Activated CD8-positive, alpha-beta memory T cell treated with anti-CD3 and anti-CD28 coated beads for 4 hours (primary cell): ENCODE measurements at places on chromosomes 5 and 9.

DNA sequence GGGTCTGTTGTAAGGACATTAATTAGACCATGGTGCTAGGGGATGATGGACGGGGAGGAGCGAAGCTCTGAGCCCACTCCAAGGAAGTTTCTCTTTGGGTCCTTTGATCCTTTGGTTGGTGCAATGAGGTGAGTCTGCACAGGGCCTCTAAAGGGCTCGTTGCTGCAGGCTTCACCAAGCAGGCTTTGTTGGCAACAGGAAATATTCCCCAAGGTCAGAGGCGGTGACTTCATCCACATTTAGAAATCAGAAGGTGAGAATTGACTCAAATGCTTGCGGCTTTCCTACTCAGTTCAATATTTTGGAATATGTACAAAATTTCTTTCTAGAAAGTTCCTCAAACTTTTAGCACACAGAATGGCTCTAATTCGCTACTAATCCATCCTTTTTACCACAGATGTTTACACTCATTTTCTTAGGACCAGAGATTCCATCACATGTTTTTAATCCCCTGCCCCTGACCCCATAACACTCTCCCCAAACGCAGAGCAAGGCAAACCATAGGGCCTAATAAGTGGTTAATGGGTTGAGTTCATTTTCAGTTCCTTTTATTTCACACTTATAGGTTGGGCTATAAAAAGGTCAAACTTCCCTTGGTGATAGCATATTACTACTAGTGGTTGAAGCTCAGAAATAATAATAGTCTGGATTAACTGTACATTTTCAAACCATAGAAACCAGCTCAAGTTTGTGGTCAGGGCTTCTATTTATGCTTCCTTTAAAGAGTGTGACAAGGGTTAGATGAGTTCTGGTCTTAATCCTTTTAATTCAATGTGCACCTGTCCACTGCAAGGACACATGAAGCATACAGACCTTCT, 37.3 kb upstream of the TMEM252 start:
- no peak for DNase-seq

DNA sequence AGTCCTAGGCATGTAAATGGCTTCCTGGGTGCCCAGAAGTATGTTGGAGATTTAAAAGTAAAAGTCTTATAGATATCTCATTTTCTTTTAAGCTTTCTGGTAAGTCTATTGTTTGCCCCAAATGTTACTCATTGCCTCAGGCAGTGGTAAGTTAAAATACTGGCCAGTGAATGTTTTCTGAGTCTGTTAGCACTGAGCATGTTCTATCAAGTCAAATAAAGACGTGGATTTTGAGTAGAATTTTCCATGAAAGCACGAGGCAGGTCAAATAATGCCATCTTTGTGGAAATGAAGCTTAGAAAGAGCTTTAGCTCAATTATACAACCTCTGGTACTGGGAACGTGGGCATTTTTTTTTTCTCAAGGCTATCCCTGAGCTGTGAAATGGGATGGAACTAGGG, 651.3 kb upstream of the ACO1 start:
- no peak for DNase-seq

DNA sequence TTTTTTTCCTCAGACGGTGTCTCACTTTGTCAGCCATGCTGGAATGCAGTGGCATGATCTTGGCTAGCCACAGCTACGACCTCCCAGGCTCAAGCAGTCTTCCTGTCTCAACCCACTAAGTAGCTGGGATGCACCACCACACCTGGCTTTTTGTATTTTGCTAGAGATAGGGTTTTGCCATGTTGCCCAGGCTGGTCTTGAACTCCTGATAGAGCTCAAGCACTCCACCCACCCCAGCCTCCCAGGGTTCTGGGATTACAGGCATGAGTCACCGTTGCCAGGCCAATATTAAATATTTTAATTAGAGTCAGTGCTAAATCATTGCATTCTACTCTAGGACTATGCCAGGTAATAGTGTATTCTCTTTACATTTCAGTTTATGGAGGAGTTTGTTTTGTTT, 41.5 kb downstream of the UBE2R2 start:
- no peak for DNase-seq

DNA sequence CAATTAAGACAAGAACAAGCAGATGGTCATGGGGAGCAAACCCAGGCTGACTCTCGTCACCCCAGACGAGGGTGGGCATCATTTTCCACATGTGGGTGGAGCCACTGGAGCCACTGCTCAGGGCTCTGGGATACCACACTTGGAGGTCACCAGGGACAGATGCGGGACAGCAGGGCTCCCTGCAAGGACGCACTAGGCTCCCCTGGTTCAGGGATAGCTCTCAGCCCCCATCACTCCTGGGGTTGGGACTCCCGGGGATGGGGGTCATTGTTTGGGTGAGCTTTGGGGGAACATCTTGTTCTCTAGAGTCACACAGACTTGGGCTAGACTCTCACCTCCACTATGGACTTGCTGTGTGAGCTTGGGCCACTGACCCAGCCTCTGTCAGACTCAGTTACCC, 57.8 kb downstream of the GTF3C4 start:
- no peak for DNase-seq

GRCh38 chr5:119316086-119316485, 39.7 kb upstream of the TNFAIP8 start:
- DNase-seq, result no peak

DNA sequence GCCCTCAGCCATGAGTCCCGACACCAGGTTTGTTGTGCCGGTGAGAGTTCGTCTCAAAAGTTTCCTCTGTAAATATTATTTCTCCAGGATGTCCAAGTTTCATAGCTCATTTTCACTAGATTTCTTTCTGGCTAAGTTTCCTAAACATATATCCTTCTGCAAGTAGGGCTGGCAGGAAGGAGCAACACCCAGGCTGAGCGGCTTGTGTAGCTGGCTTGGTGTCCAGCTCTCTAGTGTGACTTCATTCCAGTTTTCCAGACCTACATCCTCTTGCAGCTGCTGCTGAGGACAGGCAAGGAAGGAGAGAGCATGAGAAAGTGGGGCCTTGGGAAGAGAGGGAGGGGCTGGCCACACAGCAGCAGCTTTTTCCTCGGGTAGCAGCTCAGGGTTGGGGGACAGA, 80.3 kb downstream of the FGF1 start:
- no peak for DNase-seq

DNA sequence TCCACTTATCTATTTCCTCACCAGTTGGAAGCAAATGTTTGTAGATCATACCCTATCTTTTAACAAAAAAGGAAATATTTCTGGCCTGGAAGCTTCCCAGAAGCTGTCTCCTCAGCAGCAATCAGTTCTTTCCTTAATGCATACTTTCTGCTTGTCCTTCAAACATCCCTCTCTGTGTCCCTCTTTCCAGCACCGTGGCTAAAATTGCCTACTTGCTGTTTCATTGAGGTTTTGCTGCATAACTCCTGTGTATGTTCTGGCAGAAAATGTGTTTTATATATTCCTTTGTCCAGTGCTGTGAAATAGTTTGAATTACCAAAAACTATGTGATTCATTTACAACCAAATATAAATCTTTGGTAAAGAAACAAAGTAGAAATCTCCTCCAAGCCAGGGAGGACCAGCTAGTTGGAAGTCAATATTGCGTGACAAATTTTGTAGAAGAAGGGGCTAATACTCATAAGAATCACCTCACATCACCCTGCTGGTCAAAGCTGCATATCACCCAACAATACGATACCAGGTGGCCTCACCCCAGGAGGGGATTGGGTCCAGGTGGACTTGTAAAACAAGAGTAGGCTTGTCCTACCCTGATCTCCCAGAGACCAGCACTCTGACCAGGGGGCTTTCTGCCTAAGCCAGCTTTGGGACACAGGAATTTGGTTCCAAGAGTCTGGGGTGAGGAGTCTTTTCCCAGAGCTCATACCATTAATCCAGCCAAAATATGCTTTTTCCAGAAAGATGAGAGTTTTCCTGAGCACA, 198.4 kb upstream of the SNX2 start:
- DNase-seq, result no peak

GRCh38 chr5:1057485-1058082, 49.0 kb downstream of the NKD2 start:
- DNase-seq, result no peak

- no peak for DNase-seq
Measured at GRCh38 chr5:91074615-91075014, 308.5 kb downstream of the ARRDC3 start.

DNA sequence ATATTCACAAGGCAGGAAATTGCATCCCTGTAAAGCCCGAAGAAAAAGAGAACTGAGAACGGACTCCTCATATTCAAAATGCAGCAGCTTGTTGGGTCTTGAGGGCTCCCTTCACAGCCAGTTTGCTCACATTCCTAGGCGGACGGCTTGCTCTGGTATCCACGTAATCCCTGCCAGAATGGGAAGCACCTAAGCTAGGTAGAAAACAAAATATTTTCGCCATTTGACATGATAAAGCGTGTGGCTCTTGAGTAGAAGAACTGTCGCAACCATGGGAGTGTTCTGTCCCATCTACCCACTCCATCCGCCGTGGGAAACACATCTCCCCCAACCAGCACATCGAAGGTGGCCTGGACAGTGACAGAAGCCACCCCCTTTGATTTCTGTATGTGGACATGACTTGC, 183.1 kb downstream of the GAS1 start:
- no peak for DNase-seq

DNA sequence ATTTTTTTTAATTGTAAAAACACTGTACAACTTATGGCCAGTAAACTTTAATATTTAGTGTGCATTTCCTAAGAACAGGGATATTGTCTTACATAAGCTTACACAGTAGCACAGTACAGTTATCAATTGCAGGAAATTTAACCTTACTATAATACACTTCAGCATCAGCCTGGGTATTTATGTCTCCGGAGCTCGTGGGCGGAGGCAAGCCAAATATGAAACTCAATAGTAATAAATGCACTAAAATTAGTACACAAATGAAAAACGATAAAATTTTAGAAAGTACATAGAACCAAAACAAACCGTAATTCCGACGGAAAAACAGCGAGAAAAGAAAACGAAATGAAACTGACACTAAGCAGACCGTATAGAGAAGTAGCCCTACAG, 91.2 kb downstream of the ANXA2R start:
- DNase-seq, result no peak

GRCh38 chr9:131727184-131727759, 12.6 kb downstream of the RAPGEF1 start:
- no peak for DNase-seq

- DNase-seq, result no peak
Measured at GRCh38 chr9:87211669-87212068, 264.4 kb upstream of the GAS1 start.

- no peak for DNase-seq
Measured at GRCh38 chr5:34991486-34992238, 56.1 kb downstream of the AGXT2 start.

DNA sequence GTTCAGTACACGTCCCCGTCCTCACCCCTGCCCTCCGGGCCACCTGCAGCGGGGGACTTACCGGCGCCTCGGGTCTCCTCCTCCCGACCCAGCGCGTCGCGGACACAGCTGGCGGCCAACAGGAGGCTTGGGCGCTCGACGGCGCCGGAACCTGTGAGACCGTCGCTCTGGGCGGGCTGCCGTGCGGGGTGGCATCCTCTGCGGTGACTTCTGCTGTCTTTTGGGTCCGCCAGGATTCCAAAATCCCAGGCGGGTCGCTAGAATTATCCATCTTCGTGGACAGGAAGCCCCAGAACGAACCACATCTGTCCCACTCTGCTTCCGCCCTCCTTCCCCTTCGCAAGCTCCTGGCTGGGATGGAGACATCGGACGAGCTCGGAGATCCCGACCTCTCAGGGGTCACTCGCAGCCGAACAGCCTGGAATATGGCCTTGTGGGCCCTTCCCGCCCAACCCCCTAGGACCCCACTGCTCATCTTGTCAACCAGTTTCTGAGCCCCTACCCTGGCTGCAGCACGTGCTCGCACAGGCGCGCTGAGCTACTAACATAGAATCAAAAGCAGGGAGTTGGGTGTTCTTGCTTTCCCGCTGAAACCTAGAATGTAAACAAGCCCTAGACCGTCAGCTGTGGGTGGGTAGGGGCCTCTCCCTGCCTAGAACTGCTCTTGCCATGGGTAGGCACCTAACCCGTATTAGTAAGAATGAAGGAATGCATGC, 947 bp upstream of the MARCHF3 start:
- DNase-seq, result no peak

DNA sequence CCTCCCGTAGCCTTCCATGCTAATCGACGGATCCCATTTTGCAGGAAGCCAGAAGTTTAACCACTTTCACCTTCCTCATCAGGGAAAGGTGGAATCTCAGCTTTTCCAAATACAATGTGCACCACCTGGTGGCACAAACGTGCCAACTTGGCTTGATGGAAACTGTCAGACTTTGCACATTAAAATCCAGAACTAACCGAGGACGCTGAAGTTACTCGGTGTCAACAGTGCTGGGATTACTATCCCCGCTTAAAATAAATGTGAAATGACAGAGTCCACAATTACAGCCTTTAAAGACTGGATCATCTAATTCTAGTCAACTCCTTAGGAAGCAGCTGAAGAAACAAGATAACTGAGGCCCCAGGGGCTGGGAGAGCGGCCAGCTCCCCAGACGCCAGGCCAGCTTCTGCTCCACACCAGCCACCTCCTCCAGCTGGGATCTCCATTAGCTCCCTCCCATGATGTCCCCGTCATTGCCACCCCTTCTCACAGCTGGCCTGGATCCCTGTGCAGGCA, 50.1 kb upstream of the RETREG1 start:
- DNase-seq, result no peak

DNA sequence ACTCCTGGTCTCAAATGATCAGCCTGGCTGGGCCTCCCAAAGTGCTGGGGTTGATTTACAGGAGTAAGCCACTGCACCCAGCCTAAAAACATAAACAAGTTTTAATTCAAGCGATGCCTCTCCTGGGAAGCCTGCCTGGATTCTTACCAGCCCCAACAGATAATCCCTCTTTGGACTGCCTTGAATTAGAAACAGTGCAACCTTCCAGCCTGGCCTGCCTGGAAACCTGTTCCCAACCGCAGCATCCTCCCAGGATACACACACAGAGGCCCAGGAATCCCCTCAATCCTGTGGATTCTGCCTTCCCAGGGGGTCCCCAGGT, 19.2 kb downstream of the PTGES start:
- DNase-seq, result no peak

- DNase-seq, result no peak
Measured at GRCh38 chr5:78717674-78718584, 69.4 kb upstream of the LHFPL2 start.

DNA sequence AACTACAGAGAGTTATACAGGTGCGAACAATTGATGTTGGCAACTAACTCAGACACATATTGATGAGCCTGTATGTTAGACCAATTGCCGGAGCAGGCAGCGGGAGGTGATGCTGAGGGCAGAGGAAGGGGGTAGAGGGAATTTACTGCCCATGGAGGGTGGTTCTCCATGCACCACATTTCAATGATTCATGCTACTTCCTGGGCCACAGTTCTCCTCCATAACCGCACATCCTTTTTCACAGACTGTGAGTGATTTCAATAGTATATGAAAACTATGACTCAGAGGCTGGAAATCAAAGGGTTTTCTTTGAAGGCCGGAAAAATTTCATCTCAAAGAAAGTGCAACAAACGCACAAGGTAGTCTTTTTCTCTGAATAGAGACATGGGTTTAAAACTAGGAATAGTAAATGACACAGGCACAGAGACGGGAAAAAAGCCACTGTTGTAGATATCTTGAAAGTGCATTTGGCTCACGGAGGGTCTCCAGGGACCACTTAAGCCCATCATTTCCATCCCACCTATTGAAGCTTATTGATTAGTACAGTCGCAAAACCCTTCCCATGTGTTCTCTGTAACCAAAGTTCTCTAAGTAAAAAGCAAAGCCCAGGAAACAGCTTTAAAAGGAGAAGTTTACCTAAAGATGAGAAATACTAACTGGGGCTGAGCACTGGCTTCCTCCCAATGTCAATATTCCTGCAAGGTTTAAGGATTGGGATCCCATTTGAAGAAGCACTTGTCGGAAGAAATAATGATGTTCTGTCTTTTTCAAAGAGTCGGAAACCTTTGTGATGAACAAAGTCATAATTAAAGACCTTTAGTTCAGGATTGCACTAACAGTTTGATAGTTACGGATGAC, 28.0 kb upstream of the ADAM19 start:
- no peak for DNase-seq
